ENCODE measurements at places on chromosomes 1 and 21.

- no peak for DNase-seq
These were observed 713.5 kb downstream of the AMY1C start for GRCh38 chr1:104463126-104463697.

- no peak for DNase-seq
These were observed 122.8 kb downstream of the SYF2 start for GRCh38 chr1:25109531-25109951.

DNA sequence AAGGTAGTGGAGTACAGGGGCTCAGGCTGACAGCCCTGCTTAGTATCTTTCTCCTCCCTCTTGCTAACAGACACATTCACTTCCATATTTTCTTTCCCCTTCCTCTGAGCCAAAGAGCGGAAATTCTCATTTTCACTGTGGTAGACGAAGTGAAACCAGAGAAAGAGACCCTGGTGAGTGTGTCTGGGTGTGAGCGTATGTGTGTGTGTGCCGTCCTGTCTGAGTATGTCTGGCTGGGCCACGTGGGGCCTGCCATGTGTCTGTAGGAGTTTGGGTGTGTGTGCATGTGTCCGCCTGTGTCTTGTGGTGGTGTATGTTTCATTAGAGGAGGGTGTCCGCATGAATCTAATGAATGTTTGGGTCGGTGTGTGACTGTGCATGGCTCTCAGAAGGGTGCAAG, 1.7 kb downstream of the COL8A2 start:
- no peak for DNase-seq

- DNase-seq: peak; percentile 68
These were observed 113.1 kb upstream of the IRF2BP2 start for GRCh38 chr1:234722904-234723720.

Data from AG08395 (cell line).